EL (cell line): ENCODE measurements at places on chromosomes 7 and 10.
A peak's percentile ranks its signal among the peaks of the same experiment; 100 is the strongest.

DNA sequence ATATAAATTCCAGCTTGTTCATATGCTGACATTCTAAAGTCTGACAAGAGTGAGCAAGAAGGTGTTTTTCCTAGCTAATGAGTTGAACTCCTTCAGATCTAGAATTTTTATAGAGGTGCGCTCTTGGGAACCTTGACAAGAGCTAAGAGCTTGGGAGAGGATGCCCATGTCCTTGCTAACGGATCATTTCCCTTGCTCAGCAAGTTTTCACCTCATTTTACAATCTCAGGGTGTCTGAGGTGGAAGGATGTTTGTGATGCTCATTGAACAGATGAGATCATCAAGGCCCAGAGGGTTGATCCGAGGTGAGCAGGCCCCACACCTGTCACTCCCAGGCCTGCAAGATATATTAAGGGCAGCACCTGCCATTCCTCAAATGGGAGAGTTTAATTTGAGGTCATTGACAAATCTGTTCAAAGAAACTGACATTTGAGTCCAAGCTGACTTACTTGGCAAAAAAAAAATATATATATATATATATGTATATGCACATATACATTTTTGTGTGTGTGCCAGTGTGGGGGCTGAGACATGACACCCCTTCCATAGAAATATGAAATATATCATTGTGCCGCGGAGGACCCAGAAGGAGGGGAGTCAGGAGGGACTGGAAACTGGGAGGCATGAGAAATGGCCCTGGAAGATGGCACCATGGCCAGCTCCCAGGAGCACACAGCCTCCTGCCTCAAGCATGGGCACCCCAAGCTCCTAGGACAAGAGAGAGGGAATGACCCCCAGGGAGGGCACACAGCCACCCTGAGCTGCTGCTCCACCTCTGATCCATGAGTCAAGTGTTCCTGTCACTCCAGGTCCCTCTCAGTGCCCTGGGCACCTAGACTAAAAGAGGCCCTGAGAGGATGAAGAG lies 17.3 kb upstream of the TMEM72 start:
- DNase-seq, result no peak

DNA sequence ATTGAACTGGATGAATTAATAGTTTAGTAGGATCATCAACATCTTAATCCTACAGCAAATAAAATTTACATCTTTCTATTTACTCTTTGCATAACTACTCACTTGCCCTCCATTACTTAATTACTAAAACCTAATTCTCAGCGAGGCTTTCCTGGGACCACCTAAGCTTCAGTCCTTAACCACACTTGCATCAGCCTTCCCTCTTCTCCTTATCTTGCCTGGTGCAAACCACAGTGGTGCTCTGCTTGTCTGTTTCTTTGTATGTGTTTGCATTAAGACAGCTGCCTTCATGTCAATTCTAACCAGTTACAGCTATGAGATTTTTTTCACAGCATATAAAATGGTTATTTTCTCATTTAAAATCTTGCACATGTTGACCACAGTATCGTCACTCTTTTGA lies 72.6 kb upstream of the ZNF92 start:
- no peak for DNase-seq

DNA sequence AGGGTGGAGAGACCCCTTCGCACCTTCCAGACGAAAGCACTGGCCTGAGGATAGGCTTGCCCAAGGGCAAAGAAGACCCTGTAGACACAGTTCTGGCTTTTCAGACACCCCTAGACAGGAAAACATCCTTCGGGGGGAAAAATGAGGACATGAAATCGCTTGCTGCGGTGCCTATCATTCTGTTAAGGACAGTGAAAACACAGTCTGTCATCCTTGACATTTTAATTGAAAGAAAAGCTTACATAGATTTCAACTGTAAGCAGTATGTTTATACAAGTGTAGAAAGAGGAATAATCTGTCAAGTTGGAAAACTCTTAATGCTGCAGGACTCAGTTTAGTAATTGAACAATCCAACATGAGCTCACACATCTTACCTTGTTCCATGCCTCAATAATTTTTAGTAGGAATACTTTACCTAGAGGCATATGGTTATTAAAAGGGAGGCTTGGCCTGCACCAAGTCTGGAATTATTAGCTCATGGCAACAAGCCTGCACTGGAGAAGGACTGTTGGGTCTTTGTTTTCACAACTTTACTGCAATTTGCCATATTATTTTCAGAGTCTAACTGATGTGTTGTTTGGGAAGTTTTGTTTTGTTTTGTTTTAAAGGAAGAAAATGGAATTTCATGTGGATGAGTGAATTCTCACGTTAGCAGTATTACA lies 243.5 kb downstream of the TRIL start:
- DNase-seq, result no peak

- no peak for DNase-seq
Measured at GRCh38 chr7:12296051-12296570, 85.0 kb downstream of the TMEM106B start.

- DNase-seq, result peak; percentile 80
Measured at GRCh38 chr10:6204341-6205191, 1.8 kb downstream of the PFKFB3 start.

- no peak for DNase-seq
Measured at GRCh38 chr10:52453501-52453900, 139.4 kb downstream of the DKK1 start.

DNA sequence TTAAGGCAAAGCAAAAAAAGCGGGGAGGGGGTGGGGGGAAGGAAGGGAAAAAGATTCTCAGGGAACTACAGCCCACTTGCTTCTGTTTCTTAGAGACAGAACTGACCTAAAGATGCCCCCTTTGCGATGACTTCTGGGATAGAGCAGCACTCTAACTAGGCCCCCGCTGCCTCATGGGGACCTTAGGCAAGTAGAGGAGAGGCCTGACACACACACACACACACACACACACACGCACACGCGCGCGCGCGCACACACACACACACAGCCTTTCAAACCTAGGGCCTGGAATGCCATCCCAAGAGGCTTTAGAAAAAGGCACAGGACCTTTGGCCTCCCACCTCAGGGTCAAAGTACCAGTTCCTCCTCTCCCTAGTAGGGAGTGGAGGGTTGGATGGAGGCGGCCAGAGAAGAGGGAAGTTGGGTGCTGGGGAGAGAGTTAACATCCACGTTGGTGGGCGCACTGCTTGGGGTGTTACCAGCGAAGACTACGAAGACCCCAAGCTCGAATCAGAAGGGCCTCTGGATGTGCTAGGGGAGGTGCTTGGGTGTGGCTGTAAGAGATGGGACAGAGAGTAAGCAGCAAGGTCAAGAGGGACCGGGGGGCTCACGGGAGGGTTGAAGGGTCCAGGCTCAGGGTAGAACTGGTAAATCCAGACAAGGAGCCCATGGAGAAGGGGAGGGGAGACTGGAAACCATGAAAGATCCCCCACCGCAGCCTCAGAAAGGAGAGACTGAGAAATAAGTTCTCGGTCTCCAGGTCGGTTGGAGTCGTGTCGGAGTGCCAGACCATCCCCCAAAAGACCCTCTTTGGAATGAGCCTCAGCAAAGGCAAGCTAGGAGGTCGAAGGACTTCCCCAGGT lies 1.2 kb upstream of the COL1A2 start:
- DNase-seq, result peak; percentile 45

GRCh38 chr7:137925091-137925490 lies 76.8 kb downstream of the CREB3L2 start:
- no peak for DNase-seq

DNA sequence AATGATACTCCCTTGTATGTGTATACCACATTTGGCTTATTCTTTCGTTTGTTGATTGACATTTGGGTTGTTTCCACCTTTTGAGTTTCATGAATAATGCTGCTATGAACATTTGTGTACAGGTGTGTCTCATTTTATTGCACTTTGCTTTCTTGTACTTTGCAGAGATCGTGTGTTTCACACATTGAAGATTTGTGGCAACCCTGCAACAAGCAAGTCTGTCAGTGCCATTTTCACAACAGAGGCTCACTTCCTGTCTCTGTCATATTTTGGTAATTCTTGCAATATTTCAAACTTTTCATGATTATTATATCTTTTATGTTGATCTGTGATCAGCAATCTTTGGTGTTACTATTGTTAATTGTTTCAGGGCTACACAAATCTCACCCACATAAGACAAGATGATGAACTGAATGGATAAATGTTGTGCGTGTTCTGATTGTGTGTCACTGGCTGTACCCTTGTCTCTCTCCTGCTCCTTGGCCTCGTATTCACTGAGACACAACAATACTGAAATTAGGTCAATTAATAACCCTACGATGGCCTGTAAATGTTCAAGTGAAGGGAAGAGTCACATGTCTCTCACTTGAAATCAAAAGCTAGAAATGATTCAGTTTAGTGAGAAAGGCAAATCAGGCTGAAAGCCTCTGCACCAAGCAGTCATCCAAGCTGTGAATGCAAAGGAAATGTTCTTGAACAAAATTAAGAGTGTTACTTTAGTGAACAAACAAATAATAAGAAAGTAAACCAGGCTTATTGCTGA lies 133.6 kb upstream of the JCAD start:
- DNase-seq, result no peak

GRCh38 chr10:89055159-89055558 lies 64.6 kb downstream of the FAS start:
- DNase-seq, result no peak

DNA sequence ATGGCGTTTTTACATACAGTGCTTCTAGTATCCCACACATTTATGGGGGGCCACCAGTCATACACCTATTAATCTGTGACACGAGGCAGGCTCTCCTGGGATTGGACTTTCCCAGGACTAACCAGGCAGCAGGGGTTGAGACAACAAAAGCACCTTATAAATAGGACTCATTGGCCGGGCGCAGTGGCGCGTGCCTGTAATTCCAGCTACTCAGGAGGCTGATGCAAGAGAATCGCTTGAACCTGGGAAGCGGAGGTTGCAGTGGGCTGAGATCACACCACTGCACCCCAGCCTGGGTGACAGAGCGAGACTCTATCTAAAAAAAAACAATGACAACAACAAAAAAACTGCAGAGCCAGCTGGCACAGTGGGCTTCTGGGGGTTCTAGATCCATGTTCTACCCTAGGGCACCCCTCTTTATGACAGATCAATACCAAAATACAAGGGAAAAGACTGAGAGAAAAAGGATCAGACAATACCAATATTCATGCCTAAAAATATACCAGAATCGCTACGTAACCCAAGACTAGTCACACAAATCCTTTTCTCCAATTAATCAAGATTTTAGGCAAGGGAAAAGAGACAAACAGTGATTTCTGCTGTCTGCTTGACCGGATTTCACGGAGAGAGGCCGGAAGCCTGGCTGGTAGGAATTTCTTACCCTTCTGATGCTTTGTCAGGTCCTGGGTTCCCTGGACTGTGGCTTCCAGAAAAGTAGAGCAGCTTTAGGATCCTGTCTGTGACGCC lies 98.4 kb upstream of the CCNY start:
- DNase-seq, result no peak

DNA sequence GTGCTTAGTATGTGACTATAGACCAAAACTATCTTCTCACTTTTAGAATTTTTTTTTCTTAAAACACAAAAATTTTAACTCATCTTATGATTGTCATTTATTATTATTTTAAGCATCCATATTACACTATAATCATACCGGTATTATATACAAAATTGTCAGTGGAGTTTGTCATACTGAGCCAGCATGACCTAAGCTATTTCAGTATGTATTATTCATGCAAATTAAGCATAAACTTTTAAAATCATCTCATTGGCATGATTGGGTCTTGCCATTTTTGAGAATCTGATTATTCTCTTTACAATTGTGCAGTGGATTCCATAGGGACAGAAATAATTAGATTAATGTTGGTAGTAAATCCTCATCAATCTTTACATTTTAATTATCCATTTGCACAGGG lies 46.2 kb upstream of the STMP1 start:
- DNase-seq, result no peak

DNA sequence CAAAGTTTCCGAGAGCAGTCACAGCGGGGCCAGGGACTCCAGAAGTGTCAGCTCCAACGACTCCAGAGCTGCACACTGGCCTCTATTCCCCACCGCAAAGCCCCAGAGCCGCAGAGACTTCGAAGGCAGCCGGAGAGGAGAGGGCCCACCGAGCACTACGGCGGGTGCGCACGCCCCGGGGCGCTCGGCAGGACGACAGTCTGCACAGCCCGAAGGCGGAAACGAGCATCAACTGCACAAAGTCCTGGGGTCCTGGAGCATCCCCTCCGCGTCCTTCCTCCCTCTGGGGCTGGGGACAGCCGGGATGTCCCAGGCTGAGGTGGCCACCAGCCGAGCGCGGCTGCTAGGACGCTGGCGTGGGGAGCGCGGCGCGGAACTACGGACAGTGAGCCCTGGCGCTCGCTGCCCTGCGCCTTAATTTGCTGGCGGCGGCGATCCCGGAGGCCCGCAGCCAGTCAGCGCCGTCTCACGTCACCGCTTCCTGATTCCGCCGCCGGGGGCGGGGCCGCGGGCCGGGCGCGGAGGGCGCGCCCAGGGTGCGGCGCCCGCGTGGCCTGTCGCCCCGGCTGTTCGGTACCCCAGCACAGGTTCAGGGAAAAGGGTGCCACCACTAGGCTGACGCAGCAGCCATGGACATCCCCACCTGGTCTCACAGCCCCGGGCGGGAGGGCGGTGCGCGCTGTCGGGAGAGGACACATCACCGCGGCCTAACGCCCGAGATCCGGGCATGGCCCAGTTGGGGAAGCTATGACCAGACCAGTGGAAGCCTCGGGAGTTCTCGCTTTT lies at the start of gene TBX20:
TSS of gene TBX20 (minus strand) at position 391 of the 786 bp plus-strand sequence. CDS start 480 bp downstream, outside the sequence.
- peak; percentile 13 for DNase-seq

DNA sequence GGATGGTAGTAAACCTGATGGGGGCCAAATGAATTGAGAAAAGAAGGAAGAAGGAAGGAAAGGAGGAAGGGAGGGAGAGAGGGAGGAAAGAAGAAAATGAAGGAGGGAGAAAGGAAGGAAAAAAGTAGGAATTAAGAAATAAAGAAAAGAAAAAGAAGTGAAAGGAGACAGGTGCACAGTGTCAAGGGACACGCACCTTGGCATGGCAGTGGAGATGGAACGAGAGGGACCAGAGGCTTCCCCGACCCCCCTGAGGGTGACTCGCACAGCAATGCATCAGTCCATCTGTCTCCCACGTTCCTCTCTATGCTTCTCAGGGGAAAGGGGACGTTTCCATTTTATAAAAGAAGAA lies 199.6 kb downstream of the CXCL12 start:
- no peak for DNase-seq

DNA sequence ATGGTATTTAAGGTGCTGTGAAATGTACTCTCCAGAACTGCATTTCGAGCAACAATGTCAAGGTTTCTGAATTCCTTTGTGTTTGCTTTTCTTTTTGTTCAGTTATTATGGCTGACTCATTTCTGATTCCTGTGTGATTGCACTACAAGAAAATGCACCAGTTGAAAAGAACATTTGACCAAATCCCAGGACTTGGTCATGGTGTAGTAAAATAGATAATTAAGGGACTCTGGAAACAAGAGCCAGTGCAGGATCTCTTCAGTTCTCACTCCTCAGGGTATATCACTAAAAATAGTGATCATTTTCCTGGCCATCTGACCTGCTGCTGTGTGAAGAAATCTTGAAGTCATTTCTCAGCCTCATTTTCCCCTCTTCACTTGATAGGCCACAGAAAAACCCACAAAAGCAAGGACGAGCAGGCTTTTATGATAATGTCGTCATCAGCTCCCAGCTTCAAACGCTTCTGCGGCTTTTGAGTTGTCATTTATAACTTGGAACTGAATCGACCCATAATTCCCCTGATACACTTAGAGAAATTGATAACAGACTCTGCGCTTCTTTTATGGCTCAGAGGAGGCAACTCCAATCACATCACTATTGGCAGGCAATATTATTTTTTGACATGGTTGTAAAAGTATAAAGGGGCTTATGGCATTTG lies 274.7 kb downstream of the HDAC9 start:
- DNase-seq, result peak; percentile 85
